Tongue (tissue), 3 donors: ENCODE measurements at places on chromosomes 4 and X. TPM values are rescaled to one million over a fixed set of nuclear protein-coding genes. Genes with fewer than 3 reads are reported as not detected.

The SPANXC gene
- not detected for total RNA-seq

The SH3D19 gene
- total RNA-seq: 37.4 TPM

The REELD1 gene
- total RNA-seq: not detected

The RIPPLY1 gene
- total RNA-seq: not detected

The BRS3 gene
- total RNA-seq: not detected

The GDI1 gene
- 91.6 TPM for total RNA-seq

The P2RY4 gene
- total RNA-seq: 0.41 TPM

The SSR4 gene
- total RNA-seq: 46.4 TPM

The GPR143 gene
- not detected for total RNA-seq

The SLC6A14 gene
- 3.2 TPM for total RNA-seq

The MAGEA2 gene
- not detected for total RNA-seq

The EXOC1L gene
- total RNA-seq: not detected

The JAKMIP1 gene
- total RNA-seq: not detected

The GPAT3 gene
- total RNA-seq: 27.8 TPM

The TMEM35A gene
- 1.7 TPM for total RNA-seq

The C1QTNF7 gene
- 15.3 TPM for total RNA-seq

The HTN1 gene
- total RNA-seq: not detected

The SPANXD gene
- not detected for total RNA-seq

The ACOT9 gene
- total RNA-seq: 56.3 TPM

The HTR2C gene
- total RNA-seq: not detected

The ERVMER34-1 gene
- total RNA-seq: 0.41 TPM

The MFSD8 gene
- 31.6 TPM for total RNA-seq

The MAGEB17 gene
- total RNA-seq: not detected

The ZAR1 gene
- total RNA-seq: not detected

The CENPVL2 gene
- total RNA-seq: not detected

The EPHA5 gene
- total RNA-seq: 1.7 TPM

The FBXW7 gene
- total RNA-seq: 126 TPM

The HGFAC gene
- not detected for total RNA-seq

The PCGF3 gene
- total RNA-seq: 62.0 TPM

The MORF4L2 gene
- 311 TPM for total RNA-seq

The SYTL4 gene
- total RNA-seq: 7.7 TPM

The BEND4 gene
- total RNA-seq: 0.21 TPM

The NPFFR2 gene
- not detected for total RNA-seq

The RHOXF2B gene
- total RNA-seq: not detected

The RPS6KA6 gene
- 10.3 TPM for total RNA-seq

The SLC4A4 gene
- 23.9 TPM for total RNA-seq
